ENCODE measurements at places on chromosomes 5 and 9.

- no peak for DNase-seq
These were observed 4.9 kb downstream of the FSTL4 start for GRCh38 chr5:133607451-133607850.

- no peak for DNase-seq
These were observed 110.8 kb downstream of the ADRB2 start for GRCh38 chr5:148937239-148937638.

- DNase-seq, result no peak
These were observed 3.0 kb upstream of the TMEM210 start for GRCh38 chr9:137174722-137175293.

DNA sequence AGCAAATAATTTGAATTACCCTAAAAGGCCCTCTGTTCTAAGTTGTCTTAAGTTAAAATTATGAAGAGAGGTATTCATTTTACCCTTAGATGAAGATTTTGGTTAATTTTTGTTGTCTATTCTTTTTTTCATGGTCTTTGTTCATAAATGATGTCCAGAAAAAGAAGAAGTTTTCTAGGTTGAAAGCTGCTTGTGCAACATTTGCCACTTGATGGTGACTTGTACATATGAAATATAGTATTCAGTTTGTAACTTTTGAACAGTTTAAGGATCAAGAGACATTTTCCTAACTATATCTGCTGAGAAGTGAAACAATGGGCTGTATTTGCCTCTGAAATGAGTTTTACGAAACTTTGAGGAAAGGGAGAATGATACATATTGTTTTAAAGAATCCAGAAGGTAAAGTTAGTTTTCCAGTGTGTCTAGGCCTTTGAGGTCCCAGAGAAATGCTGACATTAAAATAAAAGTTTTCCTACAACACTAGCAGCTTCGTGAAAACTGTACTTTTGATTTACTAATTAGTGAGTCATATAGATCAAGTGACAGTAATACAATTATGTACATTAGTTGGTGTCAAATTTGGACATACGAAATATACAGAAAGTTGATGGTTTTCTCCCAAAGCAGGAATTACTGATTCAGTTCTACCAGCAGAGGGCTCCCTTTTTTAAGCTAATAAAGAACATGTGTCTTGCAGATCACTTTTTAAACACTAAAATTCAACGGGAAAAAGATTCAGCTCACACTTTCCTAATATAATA, 70.5 kb downstream of the PIK3R1 start:
- no peak for DNase-seq

GRCh38 chr5:139340051-139340450, 1.6 kb upstream of the PAIP2 start:
- no peak for DNase-seq

- no peak for DNase-seq
These were observed 92.3 kb upstream of the PTGER4 start for GRCh38 chr5:40587376-40587775.

DNA sequence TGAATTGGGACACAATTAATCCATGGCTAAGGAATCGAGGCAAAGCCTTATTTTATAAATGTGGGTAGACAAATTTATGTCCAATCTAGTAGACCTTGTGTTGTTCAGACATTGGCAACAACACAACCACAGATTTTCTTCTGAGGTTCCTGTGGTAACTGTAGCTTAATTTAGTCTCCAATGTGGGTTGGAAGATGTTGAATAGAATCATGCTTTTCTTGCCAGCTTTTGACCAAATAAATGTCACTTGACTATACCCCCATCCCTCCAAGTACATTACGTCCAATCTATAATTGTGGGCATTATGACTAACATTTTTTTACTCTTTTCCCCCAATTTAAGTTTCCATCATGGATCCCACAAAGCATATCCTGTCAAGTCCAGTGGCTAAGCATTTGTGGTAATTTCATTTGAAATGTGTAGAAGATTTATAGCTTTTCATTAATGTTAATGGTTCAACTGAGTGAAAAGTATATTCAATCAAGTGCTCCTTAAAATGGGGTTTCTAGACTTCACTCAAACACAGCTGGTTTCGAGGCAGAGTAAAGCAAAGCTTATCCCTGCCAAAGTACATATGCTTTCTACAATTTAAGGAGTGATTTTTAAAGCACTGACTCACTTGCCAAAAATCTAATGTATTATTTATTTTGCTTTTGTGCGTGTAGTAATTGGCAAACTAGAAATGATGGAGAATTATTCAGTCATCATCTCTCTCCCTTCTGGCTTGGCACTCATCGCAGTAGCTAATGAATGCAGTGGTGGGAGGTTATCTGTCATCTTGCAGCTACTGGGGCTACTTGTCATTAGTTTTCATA, 141.8 kb downstream of the FAM174A start:
- DNase-seq, result no peak

- no peak for DNase-seq
These were observed 165.4 kb upstream of the RAI14 start for GRCh38 chr5:34490506-34491250.

DNA sequence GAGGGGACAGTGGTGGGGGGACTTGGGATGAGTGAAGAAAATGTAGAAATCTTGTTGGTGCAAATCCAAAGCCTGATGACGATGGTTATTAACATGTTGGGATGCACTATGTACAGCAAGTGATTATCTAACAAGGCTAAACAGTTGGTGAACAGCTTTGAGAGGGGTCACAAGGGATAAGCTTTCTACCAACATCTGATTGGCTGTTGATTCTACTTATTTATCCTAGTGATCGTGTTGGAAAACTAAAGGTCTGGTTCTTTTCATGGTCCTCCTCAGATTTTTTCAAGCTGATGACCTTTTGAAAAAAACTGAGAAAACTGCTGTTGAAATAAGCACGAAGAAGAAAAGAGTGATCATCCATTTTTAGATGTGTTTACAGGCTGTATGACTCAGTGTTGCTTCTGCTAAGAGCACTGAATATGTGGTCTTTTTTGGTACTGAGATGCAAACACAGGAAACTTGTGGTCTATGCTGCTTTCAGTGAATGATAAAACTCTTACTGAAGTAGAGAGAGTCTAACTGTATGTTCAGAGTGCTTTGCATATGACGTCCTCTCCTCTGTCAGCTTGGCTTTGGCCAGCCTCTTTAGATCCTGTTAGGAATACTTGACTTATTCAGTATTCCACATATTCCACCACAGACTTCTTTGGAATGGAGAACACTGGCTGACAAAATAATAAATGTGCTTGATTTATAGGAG, 174.8 kb downstream of the SLF1 start:
- no peak for DNase-seq

DNA sequence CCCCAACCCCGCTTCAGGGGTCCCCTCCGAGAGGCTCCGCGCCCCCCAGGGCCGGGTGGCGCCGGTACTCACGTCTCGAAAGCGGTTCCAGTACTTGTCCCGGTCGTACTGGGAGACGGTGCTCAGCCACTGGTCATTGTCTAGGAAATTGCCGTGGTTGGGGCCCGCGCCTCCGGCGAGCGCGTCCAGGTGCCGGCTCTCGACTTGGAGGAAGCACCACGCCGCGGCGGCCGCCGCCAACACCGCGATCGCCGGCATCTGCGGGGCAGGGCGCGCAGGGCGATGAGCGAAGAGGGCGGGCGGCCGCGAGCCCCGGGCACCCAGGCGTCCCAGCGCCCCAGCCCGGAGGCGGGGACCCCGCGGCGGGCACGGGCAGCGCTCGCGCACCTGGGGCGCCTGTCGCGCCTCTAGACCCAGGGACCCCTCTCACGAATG, 808 bp downstream of the SPOCK1 start:
- no peak for DNase-seq

- DNase-seq, result no peak
These were observed 201.2 kb downstream of the EBF1 start for GRCh38 chr5:158898185-158899177.

GRCh38 chr5:149799119-149799623, 69.1 kb downstream of the PPARGC1B start:
- DNase-seq, result no peak

DNA sequence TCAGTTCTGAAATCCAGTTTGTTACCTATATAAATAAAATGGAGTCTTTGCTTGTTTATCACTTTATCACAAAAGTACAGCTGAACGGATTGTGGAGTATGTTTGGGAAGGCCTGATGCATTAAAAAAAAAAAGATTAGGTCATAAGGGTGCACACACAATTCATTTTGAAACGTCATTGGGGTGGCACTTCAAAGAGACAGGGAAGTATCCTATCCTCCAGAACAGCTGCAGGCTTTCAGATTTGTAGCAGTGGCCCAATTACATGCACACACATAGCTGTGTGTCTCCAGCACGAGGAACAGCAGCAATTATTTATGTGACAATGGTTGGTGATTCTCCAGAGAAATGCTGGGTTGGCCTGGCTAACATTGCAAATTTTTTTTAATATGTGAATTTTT, 46.8 kb upstream of the FER start:
- no peak for DNase-seq

GRCh38 chr5:10860645-10861422, 99.8 kb upstream of the DAP start:
- no peak for DNase-seq

- DNase-seq, result no peak
These were observed 46.5 kb upstream of the IRX2 start for GRCh38 chr5:2797981-2798380.

GRCh38 chr9:128554155-128554862, 1.9 kb downstream of the SPTAN1 start:
- no peak for DNase-seq

GRCh38 chr9:114924327-114924726, 6.1 kb downstream of the TNFSF8 start:
- no peak for DNase-seq

GRCh38 chr5:64939772-64940510, 171.2 kb downstream of the CWC27 start:
- DNase-seq, result no peak

DNA sequence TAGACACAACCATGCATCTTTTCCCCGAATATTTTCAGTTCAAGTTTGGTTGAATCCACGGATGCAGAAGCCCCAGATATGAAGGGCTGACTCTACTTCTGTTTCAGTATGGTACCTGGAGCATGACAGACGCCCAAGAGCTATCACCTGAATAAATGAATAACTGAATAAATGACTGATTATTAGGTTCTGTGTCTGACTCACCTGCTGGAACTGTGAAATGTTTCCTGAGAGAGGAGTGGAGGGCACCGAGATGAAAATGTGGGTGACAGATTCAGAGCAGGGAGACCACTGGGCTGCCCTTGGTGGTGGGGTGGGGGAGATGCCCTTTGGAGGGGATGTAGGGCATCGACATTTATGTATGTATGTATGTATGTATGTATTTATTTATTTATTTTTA, 13.2 kb downstream of the FRMPD1 start:
- no peak for DNase-seq

DNA sequence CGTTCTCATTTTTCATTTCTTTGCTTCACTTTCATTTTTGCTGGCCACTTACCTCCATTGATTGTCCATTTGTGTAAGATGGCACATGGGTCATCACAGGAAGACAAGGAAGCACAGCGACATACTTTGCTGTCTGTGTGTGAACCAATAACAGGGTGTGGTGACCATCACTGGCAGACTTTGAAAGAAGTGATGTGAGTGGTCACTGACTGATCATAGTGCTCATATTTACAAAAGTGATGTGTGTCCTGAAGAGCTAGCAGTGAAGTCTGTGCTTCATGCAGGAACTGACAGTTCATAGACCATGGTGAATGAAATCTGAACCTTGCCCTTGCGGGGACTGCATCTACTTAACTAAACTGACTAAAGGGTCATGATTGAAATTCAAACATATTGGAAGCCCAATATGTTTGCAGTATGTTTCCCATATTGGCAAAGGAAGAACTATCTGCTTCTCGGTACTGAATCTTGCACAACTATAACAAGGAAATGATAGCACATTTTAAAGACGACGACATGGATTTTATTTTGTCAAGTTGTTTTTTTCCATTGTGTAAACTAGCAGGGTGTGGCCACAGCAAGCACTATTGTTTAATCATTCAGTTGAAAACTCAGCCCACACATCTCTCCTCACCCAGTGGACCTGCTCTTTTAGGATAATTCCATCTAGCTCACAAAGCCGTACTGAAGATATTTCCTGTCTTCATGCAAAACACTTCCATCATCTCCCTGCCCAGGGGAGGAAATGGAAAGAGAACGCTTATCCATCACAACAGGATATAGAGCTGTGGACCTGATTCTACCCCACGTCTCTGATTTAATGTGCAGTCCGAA, 232.0 kb upstream of the ANKRD55 start:
- DNase-seq, result no peak

DNA sequence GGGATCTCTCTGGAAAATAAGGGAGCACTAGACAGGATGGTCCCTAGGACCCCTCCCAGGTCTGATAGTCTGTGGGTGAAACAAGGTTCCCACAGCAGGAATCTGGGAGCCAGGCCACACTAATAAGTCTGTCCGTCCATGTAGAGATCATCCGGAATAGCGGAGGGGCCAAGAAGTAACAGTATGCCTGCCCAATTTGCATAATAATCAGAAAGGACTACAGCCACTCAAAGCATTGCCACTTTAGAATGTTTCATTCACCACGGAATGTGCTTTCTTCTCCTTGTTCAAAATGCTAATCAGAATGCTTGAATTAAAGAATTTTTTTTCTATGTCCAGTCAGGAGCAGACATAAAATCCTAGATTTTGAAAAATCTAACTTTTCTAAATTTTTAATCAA, 254.9 kb downstream of the ACTL7B start:
- DNase-seq, result no peak

DNA sequence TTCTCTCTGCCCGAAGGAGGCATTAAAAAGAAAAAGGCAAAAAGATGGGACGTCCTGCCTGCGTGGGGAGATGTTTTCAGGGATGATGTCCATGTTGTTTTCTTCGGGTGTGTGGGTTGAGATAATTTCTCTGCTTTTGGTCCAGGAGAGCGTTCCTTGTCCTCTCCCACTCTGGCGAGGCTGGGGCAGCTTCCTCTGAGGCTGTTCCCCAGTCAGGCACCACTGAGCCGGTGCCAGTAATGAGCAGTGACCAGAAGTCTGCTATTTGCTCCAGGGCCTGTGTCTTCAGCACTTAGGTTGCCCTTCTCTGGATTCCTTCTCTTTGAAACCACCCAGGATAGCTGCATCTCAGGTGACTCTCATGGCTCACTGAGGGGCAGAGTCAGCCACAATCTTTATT, 71.5 kb downstream of the ACER2 start:
- no peak for DNase-seq

- DNase-seq, result no peak
These were observed 10.8 kb downstream of the DMRTA1 start for GRCh38 chr9:22457448-22457847.
